ENCODE measurements at places on chromosomes 1 and 21. TPM values are rescaled to one million over a fixed set of nuclear protein-coding genes. Genes with fewer than 3 reads are reported as not detected.

DNA sequence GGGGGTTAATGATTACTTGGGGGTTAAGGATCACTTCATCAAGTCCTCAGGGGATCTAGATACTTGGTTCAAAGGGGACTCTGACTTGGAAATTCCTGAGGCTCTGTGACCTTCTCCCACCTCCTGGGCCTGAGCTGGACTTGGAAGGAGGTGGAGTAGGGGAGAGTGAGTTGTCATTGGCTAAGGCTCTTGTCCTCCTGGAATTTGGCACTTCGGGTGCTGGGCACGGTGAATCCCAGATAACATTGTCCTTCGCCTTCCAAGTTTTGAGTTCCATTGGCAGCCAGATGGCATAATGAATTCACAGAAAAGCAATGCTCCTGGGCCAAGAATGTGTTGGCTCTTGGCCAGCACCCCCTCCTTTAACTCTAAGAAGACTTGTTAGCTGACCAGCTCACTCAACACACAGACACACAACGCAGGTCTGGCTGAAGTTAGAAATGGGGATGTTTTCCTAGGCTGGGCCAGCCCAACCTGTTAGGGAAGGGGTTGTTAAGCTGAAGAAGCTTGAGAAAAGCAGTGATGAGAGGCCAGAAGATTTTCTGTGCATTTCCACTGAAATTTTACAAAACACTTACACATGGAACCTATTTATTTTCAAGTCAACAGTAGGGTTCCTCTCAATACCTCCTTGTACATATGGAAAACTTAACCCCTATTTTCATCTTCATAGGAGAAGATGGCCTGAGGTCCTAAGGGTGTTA, 29.7 kb downstream of the SLC26A9 start:
- no peak for DNase-seq

DNA sequence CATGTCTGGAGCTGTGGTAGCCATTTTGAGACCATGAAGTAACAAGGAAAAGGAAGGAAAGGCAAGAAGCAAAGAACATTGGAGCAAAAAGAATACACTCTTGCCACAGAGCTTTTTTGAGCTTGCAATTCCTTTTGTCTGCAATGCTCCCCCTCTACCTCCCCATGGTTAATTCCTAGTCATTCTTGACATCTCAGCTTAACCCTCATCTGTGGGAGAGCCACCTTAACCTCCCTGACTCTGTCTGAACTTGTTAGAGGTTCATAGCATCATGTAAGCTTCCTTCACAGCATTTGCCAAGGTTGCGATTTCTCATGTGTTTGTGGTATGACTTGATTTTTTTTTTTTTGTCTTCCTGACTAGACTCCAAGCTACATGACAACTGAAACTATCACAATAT, 564.1 kb upstream of the PLXNA2 start:
- DNase-seq = no peak

DNA sequence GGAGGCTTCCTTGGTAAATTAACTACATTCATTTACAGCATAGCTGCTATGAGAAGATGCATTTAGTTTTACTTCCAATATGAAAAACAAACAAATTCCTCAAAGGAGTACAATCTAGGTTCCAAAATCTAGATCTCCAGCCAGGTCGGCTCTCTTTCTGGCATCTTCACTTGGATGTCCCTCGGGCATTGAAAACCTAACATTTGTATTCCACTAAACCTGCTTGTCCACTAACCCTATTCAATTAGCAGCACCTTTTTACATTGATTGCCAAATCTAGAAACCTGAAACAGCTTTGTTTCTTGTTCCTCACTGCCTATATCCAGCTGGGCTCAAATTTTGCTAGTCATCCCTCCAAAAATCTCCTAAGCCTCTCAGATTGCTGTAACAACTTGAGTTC, 14.3 kb upstream of the CXADR start:
- no peak for DNase-seq

DNA sequence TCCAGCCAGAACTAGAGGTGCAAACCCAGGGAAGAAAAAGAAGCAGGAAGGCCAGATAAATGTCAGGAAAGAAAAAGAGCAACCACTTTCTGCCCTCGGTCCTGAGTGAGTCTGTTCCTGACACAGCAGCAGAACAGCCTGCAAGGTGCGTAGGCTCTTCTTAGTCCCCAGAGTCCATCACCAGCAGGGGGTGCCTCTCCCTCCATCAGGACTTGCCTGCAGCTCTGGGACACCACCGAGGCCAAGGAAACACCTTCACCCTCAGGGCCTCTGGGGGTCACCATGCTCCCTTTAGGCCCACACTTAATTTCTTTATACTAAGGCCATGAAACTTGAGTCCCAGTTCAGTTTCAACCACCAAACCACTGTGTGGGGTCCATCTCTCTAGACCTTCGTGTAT, 43.7 kb upstream of the NFASC start:
- DNase-seq = no peak

DNA sequence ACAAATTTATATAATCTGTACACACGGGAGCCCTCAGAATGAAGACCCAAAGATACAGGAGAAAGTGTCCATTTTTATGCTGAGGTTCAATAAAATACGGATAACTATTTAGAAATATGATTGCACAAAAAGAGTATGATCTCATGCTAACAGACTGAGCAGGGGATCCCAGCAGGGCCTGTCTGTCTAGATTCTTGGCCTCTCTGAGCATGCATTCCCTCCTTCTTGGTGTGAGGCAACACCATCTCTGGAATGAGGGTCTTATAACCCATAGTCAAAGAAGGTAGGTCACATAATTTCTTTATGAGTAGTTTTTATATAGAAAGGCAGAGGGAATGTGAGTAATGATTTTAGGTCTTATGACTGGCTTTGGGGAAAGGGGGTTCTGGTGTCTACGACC, 5.4 kb downstream of the PRMT6 start:
- DNase-seq = no peak

DNA sequence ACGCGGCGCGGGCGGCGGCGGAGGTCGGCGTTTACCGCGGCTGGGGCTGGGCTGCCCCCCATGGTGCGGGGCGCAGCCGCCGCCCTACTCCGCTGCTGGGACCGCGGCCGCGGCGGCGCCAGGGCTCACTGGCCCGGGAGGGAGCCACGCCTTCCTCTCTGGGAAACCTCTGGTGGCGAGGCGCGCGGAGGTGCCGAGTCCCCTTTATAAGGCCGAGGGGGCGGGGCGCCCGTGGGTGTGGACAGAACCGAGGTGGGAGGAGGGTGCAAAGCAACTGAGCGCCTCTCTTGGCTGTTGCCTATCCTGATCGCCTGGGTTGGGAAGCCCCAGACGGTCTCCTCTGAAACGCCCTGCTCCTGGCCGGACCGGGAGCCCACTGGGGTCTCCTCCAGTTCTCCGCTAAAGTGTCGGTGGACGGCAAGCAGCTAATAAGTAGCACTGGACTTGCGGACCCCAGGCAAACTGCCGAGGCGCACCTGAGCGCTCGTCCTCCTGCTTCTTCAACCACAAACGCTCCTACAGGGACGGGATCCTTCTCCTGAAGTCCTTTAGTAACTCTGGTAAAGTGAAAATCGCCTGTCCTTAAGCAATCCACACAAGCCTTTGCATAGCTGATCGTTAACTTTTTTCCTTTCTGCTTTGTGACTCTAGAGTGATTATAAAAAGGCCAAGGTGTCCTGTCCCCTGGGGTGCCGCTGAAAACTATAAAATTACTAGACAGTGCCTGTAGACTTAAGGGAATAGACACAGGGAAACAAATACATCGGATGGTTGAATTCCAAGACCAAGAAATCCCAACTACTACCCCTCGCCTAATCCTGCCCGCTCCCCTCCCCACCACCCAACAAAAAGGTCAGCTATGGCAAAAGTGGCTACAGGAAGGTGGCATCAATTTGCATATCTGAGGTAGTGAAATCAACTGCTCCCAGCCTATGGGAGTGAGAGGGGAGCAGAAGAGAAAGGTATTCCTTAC, at the start of gene PTGER3:
PTGER3 (minus strand) TSS at position 182 of the 973 bp plus-strand sequence. CDS start 239 bp downstream, outside the sequence.
- DNase-seq = peak; percentile 93

DNA sequence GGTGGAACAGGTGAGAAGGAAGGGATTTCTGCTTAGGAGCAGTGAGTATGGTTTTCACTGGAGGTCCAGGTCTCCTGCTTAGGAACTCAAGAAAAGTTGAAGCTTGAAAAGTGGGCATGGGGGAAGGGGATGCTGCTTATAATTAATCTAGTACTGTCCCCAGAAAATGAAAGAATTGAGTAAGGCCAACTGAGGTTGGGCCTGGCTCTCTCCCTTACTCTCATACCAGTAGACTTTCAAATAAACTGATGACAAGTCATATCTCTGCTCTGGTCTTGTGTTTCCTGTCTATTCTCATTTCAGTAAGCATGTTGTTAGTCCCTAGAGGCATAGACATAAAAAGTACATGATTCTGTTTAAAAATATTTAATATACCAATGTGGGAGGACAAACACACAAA, 26.4 kb downstream of the CD48 start:
- no peak for DNase-seq

DNA sequence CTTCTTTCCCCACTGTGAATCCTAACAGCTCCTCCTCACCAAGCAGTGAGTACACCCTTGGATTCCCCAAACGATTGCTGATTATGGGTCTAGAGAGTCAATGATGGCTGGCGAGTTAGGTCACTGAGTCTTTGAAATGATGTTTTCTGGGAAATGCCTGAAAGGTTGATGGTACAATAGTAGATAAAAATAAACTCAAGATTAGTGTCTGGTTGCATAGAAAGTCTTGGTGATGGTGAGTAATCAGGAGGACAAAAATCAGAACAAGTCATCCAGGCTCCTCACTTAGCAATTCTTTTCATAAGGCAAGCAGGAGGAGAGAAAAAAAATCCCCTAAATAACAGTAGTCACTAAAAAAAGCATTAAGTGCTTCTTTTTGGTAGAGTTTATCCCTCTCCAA, 22.6 kb downstream of the HLX start:
- no peak for DNase-seq

DNA sequence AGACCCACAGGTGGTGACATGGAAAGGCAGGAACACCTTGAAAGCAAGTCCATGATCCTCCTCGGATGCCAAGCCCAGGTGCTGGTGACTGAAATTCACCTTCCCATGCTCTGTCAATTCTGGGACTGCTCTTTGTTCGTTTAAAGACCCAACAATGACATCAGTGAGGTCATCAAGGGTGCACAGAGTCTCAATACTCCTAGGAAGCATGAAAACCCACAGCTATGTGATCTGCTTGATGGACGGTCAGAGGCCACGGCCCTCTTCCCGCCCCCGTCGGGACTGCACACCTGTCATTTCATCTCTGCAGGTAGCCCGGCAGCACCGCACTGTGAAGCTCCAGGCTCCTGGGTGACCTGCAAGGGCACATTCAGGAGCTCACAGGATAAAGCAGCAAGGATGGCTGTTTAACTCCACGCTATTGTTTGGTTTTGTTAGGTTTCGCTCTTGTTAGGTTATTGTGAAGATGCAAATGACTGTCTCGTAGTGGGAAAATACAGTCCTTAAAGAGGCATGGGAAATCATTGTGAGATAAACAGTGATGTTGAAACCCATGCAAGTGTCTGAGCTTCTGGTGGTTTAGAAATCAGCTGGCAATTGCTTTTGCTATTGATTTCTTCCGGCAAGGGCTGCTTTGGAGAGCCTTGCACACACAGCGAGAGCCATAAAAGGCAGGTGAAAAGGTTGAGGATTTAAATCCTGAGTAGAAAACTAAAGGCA, 124.8 kb upstream of the AJAP1 start:
- no peak for DNase-seq

DNA sequence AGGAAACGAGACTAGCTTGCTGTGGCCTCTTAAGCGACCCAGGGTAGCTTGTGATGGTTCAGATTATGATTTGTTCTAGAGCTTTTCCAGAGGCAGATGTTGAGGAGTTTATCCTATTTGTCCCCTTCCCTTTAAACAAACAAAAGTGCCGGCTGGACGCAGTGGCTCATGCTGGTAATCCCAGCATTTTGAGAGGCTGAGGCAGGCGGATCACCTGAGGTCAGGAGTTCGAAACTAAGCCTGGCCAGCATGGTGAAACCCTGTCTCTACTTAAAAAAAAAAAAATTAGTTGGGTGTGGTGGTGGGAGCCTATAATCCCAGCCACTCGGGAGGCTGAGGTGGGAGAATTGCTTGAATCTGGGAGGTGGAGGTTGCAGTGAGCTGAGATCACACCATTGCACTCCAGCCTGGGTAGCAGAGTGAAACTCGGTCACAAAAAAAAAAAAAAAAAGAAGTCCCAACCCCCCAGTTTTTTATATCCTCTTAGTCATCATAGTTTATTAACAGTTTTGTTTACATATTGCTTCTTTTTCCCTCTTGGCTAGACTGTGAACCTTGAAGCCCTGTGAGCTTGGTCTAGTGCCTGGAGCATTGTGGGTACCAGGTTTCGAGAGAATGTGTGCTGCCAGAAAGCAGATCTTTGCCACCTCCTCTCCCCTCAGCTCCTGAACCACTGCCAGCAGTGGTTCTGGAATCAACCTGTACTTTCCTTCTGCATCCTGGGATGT, 29.8 kb downstream of the MAPKAPK2 start:
- DNase-seq = no peak

DNA sequence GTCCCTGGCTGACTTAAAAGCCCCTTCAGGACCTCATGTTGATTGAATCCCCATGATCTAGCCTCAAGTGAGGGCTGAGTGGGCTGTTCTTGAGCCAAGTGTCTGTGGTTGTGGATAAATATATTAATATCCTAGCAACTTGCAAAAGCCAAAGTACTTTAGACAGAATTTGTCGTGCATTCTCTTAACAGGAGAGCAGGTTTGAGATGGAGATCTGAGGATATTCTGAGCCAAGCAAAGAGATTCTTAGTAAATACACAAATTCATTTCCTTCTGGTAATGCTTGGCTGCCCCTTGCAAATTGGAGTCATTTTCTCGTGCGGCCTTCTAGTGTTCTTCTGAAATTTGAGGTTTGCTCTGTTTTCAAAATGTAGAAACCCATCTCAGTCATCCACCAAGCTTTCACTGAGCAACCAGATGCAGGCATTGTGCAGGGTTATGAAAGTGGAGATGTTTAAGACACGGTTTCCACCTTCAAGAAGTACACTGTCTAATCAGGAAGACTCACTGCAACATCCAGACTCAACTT, 242.1 kb upstream of the JUN start:
- no peak for DNase-seq

- DNase-seq = no peak
These were observed 35.6 kb upstream of the PUM1 start for GRCh38 chr1:31101147-31101502.

DNA sequence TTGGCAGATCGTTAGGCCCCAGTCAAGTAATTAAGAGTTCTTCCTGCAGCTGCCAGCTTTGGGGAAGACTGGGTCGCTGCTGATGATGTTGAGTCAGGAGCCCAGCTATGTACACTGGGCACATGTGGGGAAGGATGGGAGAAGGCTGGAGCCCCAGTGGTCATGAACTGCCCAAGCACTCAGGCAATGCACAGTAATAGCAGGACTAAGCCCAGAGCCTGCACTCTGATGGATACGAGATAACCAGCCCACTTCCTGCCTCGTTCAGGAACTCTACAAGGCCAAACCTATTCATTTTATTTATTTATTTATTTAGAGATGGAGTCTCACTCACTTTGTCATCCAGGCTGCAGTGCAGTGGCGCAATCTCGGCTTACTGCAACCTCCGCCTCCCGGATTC, 81.1 kb upstream of the BTG3 start:
- no peak for DNase-seq

GRCh38 chr1:95994643-95995042, 726.9 kb upstream of the PTBP2 start:
- no peak for DNase-seq

SMPDL3B gene
- total RNA-seq = 0.23 TPM

METTL13 gene
- 19.9 TPM for total RNA-seq

NCF2 gene
- total RNA-seq = 26.0 TPM

SHE gene
- 17.0 TPM for total RNA-seq

ABCD3 gene
- total RNA-seq = 59.4 TPM

TRMT1L gene
- 15.6 TPM for total RNA-seq

LIPI gene
- total RNA-seq = not detected
